ENCODE measurements at places on chromosomes 6 and 20. TPM values are rescaled to one million over a fixed set of nuclear protein-coding genes. Genes with fewer than 3 reads are reported as not detected.

The SLC13A3 gene
- 21.0 TPM for total RNA-seq

The GMDS gene
- 31.4 TPM for total RNA-seq

The EPPIN gene
- total RNA-seq, result not detected

The MLIP gene
- total RNA-seq, result 396 TPM

The RAB32 gene
- total RNA-seq, result 21.3 TPM

The RPL10A gene
- 813 TPM for total RNA-seq

The SKIC2 gene
- 60.0 TPM for total RNA-seq

The VSX1 gene
- not detected for total RNA-seq

The E2F1 gene
- 1.4 TPM for total RNA-seq

The PKIB gene
- 2.2 TPM for total RNA-seq
